H9 (cell line): ENCODE measurements at places on chromosomes 11 and 22.

DNA sequence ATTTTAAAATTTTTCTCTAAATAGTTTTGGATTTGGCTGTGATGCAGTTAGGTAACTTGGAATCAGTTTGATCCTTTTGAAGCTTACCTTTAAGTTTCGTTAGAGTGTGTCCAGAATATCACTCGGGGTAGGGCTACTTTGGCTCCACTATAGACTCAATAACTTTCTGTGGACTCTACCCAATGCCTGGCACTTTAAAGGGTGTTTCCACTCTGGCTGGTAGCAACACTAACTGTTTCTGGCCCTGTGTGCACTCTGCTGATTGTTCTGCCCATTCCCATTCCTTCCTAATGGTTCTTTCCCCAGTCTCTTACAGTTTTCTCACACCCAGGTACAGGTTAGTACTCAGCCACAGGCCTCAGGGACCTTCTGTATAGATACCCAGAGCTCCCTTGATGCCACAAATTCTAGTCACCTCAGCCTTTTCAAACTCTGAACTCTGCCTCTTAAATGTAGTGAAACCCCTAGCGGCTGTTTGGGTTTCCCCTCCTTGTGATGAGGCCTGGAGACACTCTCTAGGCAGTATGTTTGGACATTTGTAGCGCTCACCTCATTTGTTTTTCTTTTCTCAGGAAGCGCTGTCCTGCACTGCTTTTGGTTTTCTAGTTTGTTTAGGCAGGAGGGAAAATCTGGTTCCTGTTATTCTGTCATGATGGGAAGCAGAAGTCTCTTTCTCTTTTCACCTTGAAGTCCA is 16.8 kb downstream of the CUL5 start:
- DNase-seq = no peak

DNA sequence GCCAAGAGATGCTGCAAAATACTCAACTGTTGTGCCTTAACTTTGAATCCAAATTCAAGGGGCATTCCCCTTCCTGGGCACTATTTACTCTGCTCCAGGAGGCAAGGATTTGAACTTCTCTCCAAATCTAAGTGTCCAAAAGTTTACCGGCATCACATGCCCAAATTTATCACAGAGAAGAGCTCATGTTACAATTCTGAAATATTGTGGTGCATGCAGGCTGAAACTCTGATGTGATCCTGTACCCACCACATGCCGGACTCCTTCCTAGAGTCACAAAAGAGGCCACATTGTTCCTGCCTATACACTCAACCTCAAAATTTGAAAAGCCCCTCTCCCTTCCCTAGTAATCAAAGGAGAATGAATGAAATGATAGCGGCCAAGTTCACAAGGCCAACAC is 1.3 kb downstream of the TRAF6 start:
- DNase-seq = no peak

- DNase-seq = no peak
These were observed 66.3 kb downstream of the JRKL start for GRCh38 chr11:96456111-96456510.

DNA sequence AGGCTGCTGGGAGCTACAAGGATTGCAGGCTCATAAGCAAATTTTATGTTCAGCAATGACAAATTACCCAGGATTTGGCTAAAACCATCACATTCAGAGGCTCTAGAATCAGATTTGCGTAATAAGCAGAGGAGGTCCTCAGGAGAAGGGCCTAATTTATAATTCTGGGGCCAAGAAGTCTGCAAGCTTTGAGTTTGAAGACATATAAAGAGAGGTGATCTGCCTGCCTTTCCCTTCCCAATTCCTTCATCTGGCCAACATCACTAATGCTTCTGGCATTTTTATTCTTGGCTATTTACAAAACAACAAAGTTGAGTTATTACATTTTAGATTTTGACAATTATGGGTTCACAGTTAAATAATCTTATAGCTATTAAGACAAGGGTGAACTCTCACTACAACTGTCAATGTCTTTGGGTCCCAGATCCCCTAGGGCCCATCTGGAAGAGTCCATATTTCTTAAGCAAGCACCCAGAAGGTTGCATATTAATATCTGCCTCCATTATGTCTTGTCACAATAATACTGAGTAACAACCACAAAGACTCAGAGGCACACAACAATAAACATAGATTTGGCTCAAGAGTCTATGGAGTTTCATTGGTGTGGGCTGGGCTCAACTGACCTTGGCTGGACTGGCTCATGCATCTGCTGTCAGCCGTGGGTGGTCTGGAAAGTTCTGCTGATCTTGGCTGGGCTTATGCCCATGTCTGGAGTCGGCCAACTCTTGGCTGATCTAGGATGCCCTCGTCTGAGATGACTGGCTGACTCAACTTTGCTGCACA is 67.2 kb upstream of the CD82 start:
- DNase-seq = no peak

- no peak for DNase-seq
These were observed 10.1 kb upstream of the NXPE1 start for GRCh38 chr11:114569801-114570200.

GRCh38 chr11:47327025-47327424 is 25.5 kb downstream of the MYBPC3 start:
- DNase-seq = no peak

- no peak for DNase-seq
These were observed 51.8 kb downstream of the GALNT18 start for GRCh38 chr11:11569936-11570491.

DNA sequence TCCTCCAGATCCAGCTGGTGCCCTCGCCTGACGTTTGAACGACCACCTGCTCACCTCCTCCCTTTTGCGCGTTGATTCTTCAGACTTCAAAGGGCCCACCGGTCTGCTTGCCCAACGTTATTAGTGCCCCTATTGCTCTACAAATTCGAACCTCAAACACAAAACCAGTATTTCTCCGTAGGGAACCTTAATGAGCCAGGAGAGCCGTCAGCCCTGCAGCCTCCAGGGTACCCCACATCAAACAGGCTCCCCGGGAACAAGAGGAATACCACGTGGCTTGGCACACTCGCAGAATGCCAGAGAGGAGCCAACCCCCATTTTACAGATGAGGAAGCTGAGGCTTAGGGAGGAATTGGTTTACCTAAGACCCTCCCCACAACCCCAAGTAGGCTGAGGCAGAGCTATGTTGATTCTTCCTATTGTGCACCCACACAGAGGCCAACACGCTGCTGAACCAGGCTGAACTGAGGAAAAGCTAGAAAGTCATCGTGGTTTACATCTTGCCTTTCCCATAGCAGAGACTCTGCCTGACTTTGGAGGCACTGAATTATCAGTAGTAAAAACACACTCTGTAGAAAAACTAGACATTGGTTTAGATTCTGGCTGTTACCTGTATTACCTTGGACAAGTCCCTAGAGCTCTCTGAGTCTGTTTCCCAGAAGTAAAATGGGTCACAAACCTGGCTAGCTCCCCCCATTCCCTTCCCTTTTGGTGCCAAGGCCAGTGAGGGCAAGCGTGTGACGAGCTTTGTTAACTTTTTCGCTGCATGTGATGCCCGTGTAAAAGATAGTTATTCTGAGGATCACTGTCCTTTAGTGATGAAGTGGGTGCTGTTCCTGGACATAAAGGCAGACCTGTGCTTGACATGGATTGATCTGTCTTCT is 764 bp downstream of the TKFC start:
- no peak for DNase-seq

DNA sequence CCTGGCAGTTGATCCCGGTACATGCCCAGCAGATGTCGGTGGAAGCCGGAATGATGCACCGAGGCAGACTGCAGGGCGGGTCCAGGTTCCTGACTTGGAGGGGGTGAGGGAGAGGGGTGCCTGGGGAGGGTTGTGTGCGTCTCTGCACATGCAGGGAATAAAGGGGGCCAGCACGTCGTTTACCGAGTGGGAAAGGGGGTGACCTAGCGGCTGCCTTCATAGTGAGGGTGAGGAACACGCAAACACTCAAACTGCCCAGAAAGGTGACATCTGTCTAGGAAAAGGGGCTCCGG is 801.7 kb downstream of the TBC1D22A start:
- DNase-seq = no peak

DNA sequence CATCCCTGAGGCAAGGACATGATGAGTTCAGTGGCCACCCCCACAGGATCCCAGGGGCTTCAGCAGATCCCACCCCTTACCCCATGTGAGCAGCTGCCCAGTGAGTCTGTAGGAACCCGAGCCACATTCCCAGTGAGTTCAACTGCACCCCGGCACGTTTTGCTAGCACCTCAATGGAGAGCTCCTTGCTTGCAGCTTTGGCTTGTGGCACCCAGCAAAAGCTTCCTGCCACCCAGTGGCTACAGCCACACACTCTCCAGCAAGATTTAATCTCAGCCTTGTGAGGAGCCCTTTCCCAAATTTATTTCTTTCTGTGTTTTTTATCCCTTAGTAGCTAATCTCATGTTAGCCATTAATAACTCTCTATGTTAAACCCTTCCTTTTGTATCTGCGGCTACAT is 4.0 kb downstream of the SAA1 start:
- DNase-seq = no peak

DNA sequence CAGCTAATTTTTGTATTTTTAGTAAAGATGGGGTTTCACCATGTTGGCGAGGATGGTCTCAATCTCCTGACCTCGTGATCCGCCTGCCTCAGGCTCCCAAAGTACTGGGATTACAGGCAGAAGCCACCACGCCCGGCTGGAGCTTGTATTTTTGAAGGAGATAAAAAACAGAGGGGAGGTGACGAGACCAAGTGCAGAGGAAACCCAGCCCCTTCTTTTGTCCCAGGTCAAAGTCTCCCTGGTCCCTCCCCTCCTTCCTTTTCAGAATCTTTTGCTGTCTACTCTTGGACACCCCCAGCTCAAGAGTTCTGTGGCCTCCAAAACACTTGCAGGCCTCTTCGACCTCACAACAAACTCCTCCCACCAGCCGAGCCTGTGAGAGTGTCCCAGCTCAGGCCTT is 12.2 kb upstream of the TMEM184B start:
- DNase-seq = no peak

- no peak for DNase-seq
These were observed 35.7 kb downstream of the SFI1 start for GRCh38 chr22:31532060-31532459.

- DNase-seq = no peak
These were observed 9.7 kb downstream of the PITPNM1 start for GRCh38 chr11:67495234-67496005.

- no peak for DNase-seq
These were observed 359.0 kb downstream of the BRD1 start for GRCh38 chr22:49468487-49469198.
